ENCODE measurements at places on chromosomes 16 and 17.

GRCh38 chr17:54307351-54307750, 484.6 kb downstream of the KIF2B start:
- no peak for DNase-seq

- DNase-seq: no peak
Observed at GRCh38 chr16:80656711-80657150, 115.9 kb downstream of the DYNLRB2 start.

DNA sequence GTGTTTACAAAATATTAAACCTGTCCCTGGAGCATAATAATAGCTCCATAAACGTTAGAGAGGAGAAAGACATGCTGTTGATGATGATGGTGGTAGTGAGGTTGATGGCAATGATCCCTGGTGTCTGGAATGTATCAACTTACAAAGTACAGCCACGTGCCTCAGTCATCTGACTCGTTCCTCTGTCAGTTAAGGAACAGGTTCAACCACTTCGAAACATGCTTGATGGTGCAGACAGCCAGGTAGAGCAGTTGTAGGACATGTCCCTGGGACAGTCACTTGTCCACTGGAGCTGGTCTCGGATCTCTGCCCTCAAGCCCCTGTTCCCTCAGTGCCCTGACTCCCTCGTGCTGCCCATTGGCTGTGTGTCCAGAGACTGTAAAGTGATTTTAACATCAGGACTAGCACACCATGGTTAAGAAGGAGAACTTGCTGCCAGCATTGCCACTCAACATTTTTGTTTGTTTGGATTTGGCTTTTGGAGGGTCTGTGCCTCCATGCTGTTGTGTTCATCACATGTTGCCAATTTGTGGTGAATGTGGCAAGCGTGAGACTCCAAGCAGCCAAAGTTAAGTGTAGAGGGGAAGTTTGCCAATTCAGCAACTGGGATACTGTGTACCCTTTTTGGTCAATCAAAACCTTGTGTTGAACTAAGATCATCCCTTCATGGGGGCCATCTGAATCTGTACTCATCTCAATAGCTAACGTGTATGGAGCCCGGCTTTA, 16.3 kb upstream of the SALL1 start:
- no peak for DNase-seq

DNA sequence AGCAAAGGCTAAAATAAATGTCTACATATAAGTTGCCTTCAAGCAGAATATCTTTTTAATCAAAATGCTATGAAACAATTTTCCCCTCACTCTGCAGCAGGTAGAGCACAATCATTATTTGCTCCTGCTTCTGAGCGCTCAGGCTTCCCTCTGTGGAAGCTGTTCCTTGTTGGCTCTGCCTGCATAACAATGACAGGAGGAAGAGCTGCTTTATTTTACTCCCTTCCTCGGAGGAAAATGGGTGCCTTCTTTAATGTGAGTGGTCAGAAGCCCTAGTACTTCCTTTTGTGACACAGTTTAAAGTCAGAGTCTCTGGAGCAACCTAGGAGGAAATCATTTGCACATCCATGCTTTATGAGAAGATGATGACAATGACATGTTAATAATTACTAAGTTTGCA, 492.1 kb downstream of the CDH8 start:
- no peak for DNase-seq

- no peak for DNase-seq
Observed at GRCh38 chr17:79983456-79983855, 52.2 kb downstream of the TBC1D16 start.

GRCh38 chr16:23132775-23133463, 16.3 kb downstream of the USP31 start:
- DNase-seq: no peak

DNA sequence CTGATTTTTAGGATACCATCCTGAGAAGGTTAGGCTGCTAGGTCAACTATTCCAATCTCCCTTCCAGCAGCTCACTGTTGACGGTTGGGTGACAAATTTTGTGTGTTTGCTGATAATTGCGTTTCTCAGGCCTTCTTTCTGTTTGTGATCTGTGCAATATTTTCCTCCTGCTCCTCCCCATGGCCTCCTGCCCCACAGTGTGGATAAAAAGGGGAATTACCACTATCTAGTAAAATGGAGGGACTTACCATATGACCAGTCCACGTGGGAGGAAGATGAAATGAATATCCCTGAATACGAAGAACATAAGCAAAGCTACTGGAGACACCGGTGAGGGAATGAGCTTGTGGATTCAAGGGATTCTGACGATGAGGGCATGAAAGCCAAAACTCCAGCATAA, 9.2 kb downstream of the CHD3 start:
- no peak for DNase-seq

- DNase-seq: peak; percentile 3
Observed at GRCh38 chr17:228951-229708, 47.7 kb upstream of the DOC2B start.

- no peak for DNase-seq
Observed at GRCh38 chr16:55437625-55438024, 41.4 kb upstream of the MMP2 start.

All from smooth muscle cell of the brain vasculature (primary cell).